ENCODE measurements at places on chromosomes 6 and 20.

DNA sequence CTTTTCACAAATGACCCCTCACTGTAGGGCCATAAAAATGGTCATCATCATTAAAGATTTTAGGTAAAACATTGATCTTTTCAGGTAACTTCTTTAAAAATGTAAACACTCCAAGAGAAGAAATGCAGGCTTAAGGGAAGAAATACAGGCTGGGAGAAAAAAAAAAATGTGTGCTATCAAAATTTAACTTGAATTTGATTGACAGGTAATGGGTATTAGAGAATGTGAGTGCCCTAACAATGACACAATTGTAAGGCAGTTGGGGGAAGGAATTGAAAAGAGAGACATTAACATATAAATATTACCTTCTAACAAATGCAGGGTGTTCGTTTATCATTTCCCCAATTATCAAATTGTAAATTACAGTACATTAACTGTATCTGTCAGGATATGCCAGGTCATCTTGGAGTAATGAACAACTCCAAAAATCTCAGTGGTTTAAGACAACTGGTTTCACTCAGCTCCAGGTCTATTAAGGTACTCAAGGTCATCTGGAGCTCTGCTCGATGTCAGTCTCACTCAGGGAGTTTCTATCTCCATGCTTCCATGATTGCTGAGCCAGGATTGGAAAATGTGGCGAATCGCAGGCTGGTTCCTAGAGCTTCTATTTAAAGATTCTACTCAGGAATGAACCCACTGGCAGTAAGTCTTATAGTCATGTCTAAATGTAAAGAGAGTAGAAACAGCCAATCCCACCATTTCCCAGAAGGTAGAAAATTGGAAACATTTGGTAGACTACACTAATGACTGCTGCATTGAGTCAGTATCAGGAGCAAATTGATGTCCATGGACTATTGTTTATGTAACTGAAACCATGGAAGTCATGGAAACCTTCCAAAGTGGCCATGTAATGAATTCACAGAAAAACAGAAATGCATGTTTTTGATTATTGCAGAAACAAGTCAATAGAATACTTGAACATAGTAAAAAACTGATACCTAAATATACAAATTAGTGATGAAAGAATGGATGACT, 55.6 kb downstream of the FRK start:
- no peak for DNase-seq

DNA sequence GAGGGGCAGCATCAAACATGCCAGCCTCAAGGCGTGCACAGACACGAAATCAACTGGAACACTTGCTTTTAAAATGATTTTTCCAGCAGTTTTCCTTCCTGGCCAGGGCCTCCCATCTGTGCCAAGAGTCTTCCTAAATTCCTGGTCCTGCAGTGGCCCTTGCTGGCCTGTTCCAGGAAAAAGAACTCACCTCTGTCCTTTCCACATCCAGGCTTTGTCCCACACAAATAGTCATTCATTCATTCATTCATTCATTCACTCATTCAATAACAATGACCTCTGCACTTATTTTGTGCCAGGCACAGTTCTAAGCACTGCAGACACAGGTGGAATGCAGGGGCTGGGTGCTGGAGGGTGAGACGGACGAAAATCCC, 89.0 kb upstream of the CCDC167 start:
- DNase-seq, result no peak

- DNase-seq, result no peak
These were observed 81.2 kb downstream of the ASXL1 start for GRCh38 chr20:32439132-32439829.

- no peak for DNase-seq
These were observed 177.8 kb downstream of the CDKAL1 start for GRCh38 chr6:20712011-20712410.

GRCh38 chr6:35724059-35724458, 12.8 kb upstream of the ARMC12 start:
- DNase-seq, result no peak

GRCh38 chr6:116395647-116396046, 24.9 kb downstream of the DSE start:
- no peak for DNase-seq
